ENCODE measurements at places on chromosomes 7 and 10.

GRCh38 chr7:100267648-100268047 is 39.9 kb upstream of the SPDYE3 start:
- no peak for DNase-seq

- no peak for DNase-seq
Measured at GRCh38 chr7:93765475-93765874, 125.1 kb downstream of the TFPI2 start.

DNA sequence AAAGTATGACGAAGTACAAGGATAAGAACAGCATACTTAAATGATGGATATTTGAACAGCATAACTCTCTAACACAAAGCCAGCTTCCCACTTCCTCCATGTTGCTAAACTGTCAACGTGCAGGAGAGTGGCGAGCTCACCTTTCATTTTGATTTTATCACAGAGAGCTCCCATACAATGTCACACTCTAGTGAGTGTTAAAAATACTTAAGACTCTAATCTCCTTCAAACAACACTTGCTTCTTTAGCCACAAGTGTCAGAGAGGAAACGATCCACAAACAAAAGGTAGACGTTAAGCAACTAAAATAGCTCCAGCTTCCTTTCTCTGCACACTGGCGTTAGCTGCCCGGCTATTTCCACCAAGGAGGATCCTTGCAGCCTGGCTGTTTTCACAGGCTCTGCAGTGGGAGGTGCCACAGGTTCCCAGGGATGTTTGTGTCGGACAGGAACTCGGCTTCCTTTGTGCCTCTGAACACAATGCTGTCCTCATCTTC is 194.6 kb downstream of the COBL start:
- DNase-seq: no peak

- DNase-seq: no peak
Measured at GRCh38 chr10:70085975-70086613, 33.4 kb downstream of the MACROH2A2 start.

GRCh38 chr10:79292026-79292766 is 55.1 kb upstream of the PPIF start:
- no peak for DNase-seq

GRCh38 chr7:93013446-93014061 is 104.2 kb downstream of the SAMD9 start:
- no peak for DNase-seq

- DNase-seq: no peak
Measured at GRCh38 chr7:148963583-148964482, 64.5 kb downstream of the PDIA4 start.

DNA sequence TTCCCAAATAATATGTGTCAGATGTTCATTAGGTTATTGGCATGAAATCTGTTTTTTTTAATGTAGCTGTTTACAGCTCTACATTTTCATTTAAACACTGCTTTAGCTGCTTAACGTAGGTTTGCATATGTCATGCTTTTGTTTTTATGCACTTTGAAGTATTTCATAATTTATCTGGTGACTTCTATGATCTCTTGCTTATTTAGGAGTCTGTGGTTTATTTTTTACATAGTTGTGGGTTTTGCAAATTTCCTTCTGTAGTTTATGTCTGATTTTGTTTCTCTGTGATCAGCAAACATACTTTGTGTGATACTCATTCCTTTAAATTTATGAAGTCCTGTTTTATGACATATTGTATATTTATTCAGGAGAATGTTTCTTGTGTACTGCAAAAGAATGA is 606.5 kb upstream of the PFKP start:
- DNase-seq: no peak

DNA sequence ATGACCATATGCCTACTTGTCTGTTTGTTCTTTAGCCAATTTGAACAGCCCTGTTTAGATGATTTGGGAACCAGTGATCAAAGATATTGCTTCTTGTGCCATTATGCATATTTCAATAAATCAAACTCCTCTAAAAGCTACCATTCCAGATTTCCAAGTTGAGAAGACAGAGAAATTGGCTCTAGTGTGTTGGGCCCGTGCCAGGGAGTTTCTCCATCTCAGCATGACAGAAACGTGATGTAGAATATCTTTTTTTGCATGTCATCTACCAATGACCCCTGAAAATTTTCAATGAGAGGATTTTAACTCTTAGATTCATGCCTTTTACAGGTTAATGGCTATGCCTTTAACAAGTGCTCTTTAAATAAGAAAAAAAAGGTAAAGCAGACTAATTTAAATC is 50.7 kb upstream of the CABCOCO1 start:
- DNase-seq: no peak

- DNase-seq: no peak
Measured at GRCh38 chr7:113202284-113202683, 83.9 kb upstream of the SMIM30 start.

DNA sequence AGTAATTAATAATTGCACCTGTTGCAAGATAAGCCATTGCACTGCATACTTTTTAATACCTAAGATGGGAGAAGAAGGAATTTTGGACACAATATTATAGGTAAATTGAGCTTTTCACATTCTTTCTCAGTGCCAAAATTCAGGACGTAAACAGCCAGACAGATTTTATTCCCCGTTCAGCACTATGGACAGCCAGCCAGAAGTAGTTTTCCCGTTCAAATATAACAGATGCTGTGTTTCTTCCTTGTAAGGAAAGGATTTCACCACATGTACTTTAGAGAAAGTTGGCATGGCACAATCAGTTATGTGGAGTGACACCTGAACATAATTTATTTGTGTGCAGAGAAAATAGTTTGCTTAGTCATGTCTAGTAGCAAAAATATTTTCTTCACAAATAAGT is 34.8 kb downstream of the SEMA3E start:
- DNase-seq: no peak

DNA sequence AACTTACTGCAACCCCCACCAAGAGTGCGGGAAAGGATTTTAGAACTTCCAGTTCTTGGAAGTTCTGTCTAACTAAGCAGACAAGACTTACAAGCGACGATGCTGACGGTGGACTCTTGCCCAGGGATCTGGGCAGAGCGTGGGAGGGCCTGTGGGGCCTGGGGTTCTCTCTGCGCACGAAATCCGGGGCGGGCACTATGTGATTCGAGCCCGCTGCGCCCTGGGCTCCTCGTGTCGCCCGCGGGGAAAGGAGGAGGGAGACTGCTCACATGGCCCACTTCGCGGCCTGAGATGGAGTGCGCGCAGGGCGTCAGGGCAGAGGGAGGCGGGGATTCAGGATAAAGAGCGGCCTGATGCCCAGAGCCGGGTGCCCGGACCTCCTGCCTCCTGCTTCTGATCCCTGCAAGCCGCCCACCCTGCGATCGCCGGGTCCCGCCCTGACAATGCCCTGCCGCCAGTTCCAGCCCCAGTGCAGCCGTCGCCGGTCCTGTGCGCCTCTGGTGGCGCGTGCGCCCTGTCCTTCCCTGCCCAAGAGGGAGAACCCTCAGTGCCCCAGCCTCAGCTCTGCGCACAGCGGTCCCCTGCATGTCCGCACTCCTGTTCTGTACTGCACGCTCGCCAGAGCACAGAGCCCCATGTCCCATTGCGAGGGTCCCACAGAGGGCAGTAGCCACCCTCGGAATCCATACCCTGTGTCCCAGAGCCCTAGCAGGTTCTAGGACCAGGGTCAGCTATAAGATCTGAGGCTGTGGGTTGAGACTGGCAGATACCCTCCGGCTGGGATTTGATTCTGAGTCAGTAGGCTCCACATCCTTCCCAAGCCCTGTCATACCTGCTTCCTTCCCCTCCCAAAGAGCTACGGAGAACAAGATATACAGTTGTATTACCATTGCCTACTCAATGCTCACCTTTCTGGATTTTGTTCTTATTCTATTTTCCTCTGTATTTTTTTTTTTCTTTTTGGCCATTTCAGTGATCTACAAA is 99.4 kb upstream of the TMEM106B start:
- no peak for DNase-seq

DNA sequence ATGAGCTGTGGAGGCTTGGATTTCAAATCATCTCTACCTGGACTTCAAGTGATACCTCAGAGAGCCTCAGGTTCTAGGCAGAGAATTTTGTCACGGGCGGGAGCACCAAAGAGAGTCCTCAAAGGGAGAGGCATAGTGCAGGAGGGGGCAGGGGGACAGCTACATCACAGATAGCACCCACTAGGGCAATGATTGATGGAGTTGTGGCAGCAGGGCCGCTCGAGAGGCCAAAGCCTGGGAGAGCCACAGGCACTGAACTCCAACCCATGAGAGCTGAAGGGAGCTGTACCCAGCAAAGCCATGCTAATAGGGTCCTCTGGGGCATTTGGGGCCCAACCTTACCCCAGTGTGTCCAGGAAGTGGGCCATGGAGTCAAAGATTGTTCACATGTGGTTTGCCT is 232.0 kb upstream of the PCDH15 start:
- DNase-seq: no peak

GRCh38 chr10:13827076-13827797 is 240.5 kb downstream of the PRPF18 start:
- no peak for DNase-seq

GRCh38 chr10:126124668-126125349 is 228.4 kb downstream of the FANK1 start:
- no peak for DNase-seq

- DNase-seq: no peak
Measured at GRCh38 chr7:99326408-99326782, 697 bp downstream of the ARPC1A start.

DNA sequence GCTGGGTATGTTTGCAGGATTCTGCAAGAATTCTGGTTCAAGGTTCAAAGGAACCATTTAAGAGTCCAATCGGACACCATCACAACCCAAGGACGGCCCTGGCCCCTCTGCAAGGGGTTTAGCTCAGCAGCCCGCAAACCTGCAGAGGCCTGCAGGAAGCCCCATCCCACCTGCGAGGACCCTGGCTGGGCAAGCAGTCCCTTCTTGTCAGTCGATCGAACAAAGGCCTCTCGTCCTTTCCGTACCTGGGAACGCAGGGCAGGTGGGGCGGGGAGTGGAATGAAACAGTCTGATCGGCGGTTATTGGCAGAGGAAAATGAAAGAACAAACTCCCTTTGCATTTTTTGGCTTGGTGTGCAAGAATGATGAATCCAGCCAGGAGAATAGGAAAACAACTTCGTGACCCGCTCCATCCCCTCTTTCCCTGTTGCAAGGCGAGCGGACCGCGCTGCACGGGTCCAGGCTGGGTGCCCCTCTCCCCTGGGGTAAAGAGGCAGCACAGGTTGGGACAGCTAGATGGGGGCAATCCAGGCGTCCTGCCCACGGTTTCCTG is 73.7 kb downstream of the INSIG1 start:
- no peak for DNase-seq

DNA sequence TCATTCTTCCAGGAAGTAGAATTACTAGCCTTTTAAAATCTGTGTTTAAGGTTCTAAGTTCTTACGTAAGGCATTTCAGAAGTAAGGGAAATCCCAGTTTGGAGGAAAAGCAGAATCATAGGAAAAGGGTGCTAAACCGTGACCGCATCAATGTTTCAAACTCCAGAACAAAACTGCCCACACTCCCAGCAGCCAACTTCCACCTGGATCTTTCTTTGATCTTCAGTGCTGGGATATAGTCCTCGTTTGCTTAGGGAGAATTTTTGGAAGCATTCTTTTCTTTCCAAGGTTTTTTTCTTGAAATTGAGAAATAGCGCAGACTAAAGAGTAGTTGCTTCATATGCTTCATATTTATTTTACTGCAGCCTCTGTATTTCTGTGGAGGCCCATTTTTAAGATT is 8.9 kb downstream of the PROSER2 start:
- no peak for DNase-seq

DNA sequence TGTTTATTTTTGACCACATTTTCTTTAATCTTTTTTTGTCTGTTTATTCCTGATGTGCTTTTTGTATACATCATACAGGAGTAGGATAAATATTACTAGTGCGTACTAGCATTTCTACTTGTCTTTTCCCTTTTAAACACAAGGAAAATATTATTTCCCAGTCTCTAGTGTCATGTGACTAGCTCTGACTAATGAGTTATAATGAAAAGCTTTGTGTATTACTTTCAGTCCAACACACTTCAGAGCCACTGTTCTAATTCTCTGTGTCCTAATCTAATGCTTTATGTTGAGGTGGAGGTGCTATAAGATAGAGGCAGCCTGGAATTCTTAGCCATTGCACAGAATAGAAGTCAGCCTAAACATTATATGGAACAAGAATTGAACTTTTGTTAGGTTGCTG is 65.0 kb upstream of the RAB18 start:
- no peak for DNase-seq

- no peak for DNase-seq
Measured at GRCh38 chr7:124411796-124412195, 353.8 kb downstream of the GPR37 start.

- DNase-seq: no peak
Measured at GRCh38 chr10:79402951-79403350, 42.5 kb downstream of the ZCCHC24 start.

GRCh38 chr7:120190109-120190508 is 82.9 kb upstream of the KCND2 start:
- DNase-seq: no peak

- DNase-seq: no peak
Measured at GRCh38 chr10:131186547-131187253, 124.8 kb downstream of the TCERG1L start.

GRCh38 chr10:87090779-87091178 is 3.9 kb downstream of the GLUD1 start:
- no peak for DNase-seq

GRCh38 chr7:2702594-2702957 is 14.6 kb downstream of the AMZ1 start:
- no peak for DNase-seq

- no peak for DNase-seq
Measured at GRCh38 chr7:130369110-130369711, 11.1 kb upstream of the CPA1 start.
